ENCODE measurements at places on chromosomes 2 and 18.

DNA sequence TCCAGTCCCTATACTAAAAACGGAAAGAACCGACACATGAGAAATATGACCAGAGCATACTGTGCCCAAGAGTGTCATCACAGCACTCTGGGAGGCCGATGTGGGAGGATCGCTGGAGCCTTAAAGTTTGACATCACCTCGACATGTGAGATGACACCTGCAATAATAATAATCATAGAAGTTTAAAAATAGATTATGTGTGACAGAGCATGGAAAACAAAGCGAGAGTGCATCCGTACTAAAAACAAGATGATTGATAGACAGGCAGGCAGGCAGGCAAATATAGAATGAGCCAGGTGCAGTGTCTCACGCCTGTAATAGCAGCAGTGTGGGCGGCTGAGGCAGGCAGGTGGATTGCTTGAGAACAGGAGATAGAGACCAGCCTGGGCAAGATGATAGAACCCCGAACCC is 114.8 kb upstream of the ANKRD30BL start:
- no peak for DNase-seq

GRCh38 chr2:86234563-86235131 is 35.4 kb downstream of the MRPL35 start:
- no peak for DNase-seq

GRCh38 chr2:39510140-39510539 is 73.1 kb upstream of the MAP4K3 start:
- DNase-seq: no peak

DNA sequence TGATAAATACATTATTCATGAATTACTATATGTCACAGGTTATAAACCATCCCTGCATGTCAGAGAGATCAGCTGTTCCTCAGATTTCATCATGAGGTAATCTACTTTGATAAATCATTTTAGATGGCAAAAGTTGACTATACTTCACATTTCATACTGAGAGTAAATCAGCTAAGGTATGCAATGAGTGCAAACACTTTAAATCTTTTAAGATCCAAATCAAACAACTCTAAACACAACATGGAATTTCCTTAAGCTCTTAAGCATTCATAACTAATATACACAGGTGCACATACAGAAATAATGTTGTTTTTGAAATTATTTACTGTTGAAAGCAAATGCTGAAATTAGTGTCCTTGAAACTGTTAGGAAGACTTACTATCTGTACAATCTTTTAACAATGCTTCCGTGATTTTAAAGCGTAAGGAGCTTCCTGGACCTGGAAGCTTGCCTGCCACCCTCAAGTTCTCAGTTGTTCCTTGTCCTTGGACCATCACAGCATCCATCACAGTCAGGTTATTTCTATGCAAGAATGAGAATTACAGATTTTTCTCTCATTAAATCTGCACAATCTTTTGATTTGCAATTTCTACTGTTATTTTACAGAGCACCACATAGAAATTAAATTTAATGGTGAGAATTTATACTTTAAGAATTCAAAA is 83.2 kb downstream of the ZAP70 start:
- no peak for DNase-seq

GRCh38 chr2:111653913-111654312 is 230.1 kb downstream of the ANAPC1 start:
- DNase-seq: no peak

- DNase-seq: no peak
Observed at GRCh38 chr2:40388161-40388560, 63.7 kb downstream of the SLC8A1 start.

- no peak for DNase-seq
Observed at GRCh38 chr2:26732446-26732845, 31.6 kb upstream of the SLC35F6 start.

DNA sequence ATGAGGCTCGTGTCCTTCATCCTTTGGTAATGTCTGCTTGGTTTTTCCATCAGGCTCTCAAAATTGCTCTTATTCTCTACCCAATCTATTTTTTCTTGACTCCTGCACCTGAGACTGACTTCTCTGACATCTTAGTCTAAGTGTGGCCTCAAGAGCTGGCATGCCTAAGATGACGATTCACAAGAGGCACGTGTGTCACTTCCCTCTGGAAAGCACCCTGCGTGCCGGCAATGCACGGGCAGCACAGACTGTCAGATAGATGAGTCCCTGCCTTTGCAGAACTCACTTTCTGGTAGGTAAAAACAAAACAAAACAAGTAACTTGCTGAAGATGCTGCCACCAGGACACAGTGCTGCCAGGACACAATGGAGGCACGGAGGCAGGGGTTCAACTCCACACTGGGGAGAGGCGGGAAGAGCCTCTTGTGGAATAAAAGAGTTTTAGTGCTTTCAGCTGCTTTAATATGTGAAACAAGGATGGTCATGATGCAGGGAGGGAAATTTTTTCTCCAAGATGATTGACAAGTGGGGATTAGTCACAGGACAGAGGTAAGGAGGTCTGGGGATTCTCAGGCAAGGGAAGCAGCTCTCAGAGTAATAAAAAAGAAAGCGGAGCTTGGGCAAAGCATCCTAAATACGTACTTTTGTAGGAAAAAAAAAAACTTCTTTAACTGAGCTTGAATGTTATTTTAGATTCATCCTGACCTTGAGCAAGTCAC is 27.3 kb downstream of the CYB5A start:
- no peak for DNase-seq

GRCh38 chr2:207055257-207055656 is 110.5 kb downstream of the KLF7 start:
- DNase-seq: no peak

- DNase-seq: no peak
Observed at GRCh38 chr2:85062565-85062964, 70.6 kb upstream of the TCF7L1 start.

DNA sequence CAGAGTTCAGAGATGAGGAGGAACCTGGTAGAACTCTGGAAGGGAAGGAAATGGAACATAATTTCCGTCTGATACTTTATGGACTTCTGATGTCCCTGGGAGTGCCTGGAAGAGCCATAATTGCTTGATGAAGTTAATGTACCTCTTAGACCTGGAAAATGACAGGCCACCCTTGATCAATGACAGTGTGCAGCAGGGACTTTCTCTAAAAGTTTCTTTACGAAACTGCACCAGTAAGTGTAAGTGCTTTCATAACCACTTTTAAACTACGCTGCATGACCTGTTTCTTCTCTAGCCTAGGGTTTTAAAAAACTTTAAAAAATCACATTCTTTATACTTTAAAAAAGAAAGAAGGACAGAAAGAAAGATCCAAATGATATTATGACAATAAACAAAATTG is 164.5 kb downstream of the LPIN1 start:
- no peak for DNase-seq

- DNase-seq: peak; percentile 23
Observed at GRCh38 chr18:7221424-7222155, 9.3 kb upstream of the LRRC30 start.

- no peak for DNase-seq
Observed at GRCh38 chr2:101379091-101379490, 8.2 kb downstream of the CREG2 start.

- no peak for DNase-seq
Observed at GRCh38 chr2:203730883-203731282, 24.4 kb downstream of the CD28 start.
